Kidney (tissue), 22 donors: ENCODE measurements at places on chromosomes 16 and 17.
A peak's percentile ranks its signal among the peaks of the same experiment; 100 is the strongest.

GRCh38 chr17:22600644-22601298 is 908.4 kb downstream of the KCNJ18 start:
- DNase-seq, result no peak

DNA sequence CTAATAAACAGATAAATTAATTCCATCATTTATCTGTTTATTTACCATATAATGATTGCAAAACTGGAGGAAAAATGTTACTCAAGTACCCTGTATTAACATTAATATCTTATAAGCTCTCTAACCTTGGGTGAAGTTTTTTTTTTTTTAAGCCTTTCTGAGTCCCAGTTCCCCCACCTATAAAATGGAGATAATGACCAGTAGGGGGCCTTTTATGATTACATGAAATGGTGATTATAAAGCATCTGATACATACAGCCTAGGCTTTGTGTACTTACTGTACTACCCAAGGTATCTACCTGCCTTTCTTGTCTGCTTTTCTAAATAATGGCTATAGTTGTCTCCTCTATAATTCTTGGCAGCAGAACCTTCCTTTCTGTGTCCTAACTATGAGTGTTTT is 22.6 kb downstream of the LRRC36 start:
- no peak for DNase-seq

DNA sequence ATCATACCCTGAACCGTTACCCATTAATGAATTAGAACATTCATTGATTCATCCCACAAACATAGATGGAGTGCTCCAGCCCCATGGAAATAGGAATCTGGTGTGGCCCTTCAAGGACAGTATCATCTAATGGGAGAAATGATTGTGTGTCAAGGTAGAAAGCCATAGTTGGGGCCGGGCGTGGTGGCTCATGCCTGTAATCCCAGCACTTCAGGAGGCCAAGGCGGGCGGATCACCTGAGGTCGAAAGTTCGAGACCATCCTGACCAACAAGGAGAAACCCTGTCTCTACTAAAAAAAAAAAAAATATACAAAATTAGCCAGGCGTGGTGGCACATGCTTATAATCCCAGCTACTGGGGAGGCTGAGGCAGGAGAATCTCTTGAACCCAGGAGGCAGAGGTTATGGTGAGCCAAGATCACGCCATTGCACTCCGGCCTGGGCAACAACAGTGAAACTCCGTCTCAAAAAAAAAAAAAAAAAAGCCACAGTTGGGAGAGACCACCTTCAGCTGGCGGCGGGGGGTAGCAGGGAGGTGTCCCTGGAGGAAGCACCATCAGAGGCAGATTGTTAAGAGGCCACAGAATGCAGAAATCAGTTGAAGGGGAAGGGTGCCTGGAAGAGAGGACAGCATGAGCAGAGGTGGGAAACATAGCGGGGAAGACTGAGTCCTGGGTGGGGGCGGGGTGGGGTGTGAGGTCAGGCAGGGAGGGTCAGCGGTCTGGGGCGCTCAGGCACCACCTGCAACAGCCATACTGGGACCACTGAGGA is 60.0 kb downstream of the USP22 start:
- DNase-seq, result no peak

GRCh38 chr17:68860941-68861340 is 94.3 kb downstream of the ABCA8 start:
- no peak for DNase-seq

DNA sequence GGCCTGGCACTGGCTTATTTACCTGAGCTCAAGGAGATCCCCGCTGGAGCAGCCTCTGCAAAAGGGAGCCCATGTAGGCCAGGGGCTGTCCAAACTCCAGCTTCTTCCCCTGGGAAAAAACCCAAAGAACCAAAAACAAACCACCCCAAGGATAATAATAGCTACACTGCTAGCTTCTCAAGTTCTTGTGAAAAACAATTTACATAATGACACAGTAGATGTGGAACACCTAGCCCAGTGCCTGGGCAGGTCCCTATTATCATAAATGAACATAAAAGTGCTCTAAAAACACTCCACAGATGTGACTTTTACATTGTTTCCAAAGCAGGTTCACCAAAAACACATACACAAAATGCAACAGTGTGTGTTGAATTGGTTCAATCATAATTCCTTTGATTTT is 27.3 kb downstream of the CENPV start:
- DNase-seq, result no peak

GRCh38 chr17:31476525-31477416 is 85.3 kb downstream of the RAB11FIP4 start:
- DNase-seq, result no peak

DNA sequence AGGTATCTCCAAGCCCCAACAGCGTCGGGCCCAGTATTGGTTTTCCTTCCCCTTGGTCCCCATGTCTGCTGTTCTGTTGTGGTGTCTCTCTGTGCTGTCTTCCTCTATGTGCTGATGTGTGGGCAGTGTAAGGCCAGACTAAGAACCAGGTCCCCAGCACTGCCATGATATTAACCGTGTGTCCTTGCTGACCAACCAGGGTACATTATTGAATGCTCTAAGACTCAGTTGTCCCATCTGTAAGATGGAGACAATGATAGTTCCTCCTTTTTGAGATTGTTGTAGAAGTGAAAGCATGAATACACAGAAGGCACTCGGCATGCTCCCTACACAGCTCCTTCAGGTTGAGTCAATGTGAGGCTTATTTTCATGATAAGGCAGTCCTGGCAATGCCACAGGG is 20.6 kb downstream of the AOC3 start:
- DNase-seq, result no peak

DNA sequence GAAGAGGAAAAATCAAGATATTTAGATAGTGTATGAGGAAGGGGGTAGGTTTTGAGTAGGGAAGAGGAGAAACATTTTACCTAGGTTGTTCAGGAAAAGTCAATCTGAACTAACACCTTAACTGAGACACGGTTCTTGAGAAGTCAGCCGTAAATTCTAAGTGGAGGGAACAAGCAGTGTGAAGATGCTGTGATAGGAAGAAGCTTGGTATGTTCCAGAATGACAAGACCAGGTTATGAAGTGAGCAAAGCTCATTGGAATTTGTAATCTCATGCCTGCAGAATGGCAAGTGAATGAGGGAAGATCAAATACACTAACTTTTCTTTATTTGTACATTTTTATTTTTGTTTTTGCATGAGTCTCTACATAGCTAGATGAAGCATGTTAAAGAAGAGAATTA is 307.6 kb downstream of the ZFHX3 start:
- no peak for DNase-seq

DNA sequence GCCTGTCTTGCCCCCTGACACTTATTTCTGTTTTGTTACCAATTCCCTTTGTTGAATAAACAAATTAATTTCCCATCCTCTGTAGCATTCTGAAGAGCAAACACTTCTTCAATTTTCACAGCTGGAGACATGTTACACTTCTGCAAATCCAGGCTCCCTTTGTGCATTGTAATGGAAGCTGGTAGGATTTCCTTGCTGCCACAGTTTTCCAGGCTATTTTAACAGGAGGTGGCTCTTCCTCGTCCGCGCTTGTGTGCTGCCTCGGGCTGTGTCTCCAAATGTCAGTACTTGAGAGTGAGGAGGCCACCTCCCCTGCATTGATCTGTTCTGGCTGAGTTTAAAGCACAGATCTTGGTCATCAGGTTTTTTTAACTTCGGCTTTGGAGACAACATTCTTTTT is 40.0 kb downstream of the SOST start:
- no peak for DNase-seq

DNA sequence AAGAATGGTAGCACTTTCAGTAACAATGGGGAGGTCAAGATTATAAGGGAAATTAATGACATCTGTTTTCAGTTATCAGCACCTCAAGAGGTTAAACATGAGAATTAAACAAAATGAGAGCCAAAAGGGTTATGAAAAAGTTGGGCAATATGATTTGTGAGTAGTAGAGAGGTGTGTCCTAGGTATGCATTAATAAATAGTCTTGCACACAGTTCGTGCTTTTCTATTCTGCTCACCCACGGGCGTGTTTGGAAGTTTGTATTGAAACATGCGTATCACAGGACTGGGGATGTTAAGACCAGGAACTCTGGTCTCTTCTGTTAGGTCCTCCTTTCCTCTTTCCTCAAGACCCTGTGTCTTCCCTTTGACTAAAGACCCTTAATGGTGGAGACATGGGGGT is 6.0 kb downstream of the BPTF start:
- no peak for DNase-seq

- DNase-seq, result no peak
Observed at GRCh38 chr17:17696085-17696484, 14.8 kb downstream of the RAI1 start.

DNA sequence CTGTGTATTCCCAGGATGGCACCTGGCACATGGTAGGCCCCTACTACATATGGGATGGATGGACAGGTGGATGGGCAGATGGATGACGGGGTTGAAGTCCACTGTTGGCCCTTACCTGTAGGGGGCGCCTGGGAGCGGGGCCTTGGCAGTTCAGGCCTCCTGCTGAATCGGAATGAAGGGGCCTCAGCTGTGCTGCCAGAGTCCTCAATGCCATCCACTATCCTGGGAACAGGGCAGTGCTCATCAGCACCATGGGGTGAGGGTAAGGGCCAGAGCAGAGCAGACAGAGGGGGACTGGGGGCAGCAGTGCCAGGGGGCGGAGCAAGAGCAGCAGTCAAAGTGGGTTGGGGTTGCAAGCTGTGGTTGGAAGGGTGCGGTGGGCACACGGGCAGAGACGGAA is 8.3 kb upstream of the RAB5C start:
- no peak for DNase-seq

DNA sequence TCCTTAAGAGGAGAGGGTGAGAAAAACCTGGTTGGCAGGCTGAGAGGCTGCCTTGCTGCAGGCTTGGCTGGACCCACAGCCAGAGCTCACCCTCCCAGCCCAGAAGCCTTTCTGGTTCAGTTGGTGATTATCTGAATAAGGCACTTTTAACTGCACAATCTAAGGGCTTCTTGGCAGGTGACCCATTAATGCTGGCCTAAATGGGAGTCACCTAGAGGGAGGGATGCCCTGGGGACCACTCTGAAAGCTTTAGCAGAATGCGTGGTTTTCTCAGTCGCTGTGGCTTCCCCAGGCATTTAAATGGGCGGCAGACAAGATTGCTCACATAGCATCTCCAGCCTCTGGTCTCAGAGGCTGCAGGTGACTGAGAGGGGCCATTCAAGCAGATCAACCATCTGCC is 33.2 kb upstream of the SHISA9 start:
- no peak for DNase-seq

DNA sequence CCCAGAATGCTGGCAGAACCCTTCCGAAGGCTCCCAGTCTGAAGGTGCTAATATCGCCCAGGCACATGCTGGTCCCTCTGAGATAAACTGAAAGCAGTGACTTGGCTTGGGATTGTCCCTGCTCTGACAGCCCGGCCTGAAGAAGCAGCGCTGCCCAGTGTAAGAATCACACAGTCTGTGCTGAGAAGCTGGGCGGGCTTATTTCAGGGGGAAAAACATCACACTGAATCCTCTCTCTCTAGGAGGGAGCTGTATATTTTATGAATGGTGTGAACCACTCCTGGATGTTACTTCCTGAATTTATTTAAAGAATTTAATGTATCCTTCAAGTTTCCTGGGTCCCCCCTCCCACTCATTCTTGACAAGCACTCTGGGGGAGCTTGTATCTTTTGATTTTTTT is 36.3 kb downstream of the GAS7 start:
- no peak for DNase-seq

DNA sequence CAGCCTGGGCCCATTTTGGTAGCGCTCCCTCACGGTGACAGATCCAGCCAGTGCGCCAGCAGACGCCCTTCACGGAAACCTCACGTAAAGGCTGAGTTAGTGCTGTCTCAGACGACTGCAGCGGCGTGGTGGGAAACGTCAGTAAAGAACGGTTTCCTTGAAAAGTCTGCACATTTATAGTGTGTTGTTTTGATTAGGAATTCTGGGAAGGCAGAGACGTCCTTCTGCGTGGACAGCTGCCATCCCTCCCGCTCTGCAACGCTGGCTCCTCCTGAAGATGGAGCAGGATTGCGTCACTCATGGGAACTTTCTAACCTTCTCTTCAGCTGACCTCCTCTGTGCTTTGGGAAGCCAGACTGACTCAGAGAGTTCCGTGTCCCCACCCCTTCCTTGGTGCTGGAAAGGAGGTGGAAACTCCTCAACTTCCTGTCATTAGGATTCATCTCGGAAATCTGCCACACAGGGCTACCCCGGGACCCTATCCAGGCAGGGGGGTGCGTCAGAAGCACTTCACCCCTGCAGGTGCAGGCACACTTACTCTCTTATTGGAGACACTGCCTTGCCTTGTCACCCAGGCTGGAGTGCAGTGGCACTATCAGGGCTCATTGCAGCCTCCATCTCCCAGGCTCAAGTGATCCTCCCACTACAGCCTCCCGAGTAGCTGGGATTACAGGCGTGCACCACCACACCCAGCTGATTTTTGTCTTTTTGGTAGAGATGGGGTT is 24.3 kb upstream of the CRISPLD2 start:
- DNase-seq, result peak; percentile 38

- peak; percentile 24 for DNase-seq
Observed at GRCh38 chr17:37512442-37513068, 22.9 kb downstream of the DUSP14 start.

DNA sequence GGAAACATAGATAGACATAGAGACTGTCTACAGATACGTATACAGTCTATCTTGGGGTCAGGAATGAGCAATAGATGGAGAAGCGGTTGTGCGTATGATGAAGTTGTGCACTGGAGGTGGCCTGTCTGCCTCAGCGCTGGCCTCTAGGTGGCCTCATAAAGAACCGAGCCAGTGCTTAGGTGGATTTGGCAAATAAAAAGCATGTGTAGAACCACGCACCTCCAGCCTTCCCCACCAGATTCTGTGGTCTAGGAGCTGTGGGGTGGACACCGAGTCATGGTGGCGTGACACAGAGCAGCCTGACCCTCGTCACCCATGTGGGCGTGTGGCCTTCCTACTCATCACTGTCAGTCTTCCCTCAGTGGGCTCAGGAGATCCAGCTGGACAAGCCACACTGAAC is 34.0 kb downstream of the PGS1 start:
- no peak for DNase-seq

DNA sequence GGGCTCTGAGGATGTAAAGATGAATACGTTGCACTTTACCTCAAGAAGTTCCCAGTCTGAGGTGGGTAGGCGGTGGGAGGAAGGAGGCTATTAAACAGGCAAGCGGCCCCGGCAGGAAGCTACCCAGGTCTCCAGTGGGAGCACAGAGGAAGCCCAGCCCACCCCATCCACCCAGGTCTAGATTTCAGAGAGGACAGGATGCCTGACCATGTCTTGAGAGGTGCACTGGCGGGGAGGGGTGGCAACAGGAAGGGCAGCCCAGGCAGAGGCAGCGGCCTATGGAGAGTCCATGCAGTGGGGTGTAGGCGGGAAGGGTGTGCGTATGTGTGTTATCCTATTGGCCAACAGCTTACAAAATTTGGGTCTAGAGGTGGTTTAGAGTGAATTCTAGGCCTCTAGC is 13.9 kb downstream of the SARM1 start:
- no peak for DNase-seq
